ENCODE measurements at places on chromosomes 4 and X.
A peak's percentile ranks its signal among the peaks of the same experiment; 100 is the strongest.

- DNase-seq: no peak
These were observed 3.0 kb downstream of the ASB5 start for GRCh38 chr4:176266026-176266425.

DNA sequence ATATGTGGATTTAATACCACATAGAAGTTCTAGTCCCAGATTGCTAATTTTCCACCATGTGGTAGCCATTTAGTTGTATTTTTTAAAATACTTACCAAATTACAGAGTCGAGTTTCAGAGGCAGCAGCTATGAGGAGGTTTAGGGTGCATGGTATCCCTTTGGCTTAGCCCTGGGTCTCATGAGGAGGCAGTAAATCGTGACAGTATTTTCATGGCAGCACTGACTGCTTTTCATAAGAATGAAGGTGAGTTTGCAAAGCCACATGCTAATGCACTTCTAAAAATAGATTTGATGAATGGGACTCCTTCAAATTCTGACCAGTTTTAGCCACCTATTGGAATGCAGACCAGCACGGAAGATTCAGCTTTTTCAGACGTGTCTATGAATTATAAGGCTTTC is 114.0 kb upstream of the FRG1 start:
- DNase-seq: no peak

GRCh38 chr4:53923921-53924320 is 140.5 kb downstream of the CHIC2 start:
- no peak for DNase-seq

GRCh38 chrX:151997539-151997938 is 23.1 kb upstream of the GABRE start:
- no peak for DNase-seq

DNA sequence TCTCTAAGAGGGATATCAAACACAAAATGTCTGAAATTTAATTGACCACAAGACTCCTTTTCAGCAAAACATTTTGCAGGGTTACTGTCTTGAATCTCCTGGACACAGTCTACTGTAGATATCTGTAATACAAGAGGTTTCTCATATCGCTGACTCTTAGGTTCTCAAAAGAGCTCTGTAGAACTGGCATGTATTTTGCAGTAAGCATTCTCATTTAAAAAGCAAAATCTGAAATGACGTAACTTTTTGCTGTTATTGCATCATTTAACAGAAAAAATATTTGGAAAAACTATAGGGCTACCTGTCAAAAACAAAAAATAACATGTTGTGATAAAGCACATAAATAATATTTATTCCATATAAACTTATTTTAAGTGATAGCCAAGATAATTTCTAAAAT is 114.2 kb downstream of the CDS1 start:
- no peak for DNase-seq

- peak; percentile 21 for DNase-seq
These were observed 679.9 kb downstream of the RPA4 start for GRCh38 chrX:97563531-97564133.

- DNase-seq: peak; percentile 49
These were observed 7.2 kb upstream of the NEUROG2 start for GRCh38 chr4:112523008-112523721.

DNA sequence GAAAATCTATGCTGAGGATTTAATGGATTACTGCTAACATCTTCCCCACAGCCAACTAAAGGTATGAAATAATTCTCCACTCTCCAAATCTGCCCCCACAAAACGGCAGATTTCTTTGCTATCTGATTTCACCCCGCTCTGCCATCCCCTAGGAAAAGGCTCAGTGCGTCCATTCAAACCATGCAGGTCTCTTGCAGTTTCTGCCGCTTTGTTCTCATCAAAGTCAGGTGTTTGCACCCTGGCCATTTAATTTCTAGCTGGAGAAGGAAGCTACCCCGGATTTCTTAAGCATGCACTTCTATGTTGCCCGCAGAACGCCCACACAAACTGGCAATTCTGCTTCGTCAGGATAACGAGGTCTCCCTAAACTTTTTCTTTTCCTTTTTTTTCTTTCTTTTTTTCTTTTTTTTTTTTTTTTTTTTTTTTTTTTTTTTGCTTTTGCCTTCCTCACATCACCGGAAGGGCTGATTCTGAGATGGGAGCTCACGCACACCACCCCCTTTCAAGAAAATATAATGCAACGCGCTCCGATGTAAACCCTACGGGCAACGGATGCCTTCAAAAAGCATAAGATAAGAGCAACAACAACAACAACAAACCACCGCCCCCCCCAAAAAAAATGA is 3.3 kb downstream of the NLGN4X start:
- no peak for DNase-seq

DNA sequence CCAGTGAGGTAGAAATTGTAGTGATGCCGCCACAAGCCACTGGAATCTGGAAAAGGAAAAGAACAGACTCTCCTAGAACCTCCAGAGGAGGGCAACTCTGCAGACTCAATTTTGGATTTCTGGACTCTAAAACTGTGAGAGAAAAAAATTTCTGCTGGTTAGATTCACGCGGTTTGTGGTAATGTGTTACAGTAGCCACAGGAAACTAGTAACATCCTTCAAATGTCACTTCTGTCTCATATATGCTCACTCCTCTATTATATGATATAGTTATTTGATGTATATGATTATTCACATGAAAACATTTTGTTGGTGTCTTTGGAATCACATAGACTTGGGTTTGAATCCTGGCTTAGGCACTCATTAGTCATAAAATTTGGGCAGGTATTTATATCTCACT is 18.8 kb downstream of the LDOC1 start:
- no peak for DNase-seq

DNA sequence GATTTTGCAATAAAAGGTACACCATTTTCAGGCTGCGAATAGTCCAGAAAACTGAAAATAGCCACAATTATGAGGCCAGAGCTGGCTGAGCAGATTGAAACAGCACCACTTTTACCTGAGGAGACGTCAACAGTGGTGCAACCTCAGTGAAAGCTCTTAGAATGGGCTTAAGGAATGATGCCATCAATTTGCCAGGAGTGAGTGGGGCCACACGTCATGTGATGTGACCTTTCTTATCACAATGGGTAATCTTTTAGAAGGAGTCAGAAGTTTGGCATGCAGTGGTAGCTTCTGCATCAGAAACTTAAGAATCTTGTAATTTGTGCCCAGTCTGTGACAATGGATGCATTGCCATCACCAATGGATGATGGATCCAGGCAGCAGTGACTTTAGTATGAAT is 27.6 kb downstream of the ZNF81 start:
- no peak for DNase-seq

DNA sequence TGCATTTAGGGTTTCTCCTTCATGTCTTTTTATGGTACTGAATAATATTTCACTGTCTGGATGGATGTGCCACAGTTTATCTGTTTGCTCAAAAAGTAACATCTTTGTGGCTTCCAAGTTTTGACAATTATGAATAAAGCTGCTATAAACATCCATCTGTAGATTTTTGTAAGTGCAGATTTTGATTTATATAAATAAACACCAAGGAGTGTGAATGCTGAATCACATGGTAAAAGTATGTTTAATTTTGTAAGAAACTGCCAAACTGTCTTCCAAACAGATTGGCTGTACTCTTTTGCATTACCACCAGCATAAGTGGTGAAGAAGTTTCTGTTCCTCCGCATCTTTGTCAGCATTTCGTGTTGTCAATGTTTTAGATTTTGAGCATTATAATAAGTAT is 158.7 kb upstream of the GIMD1 start:
- DNase-seq: no peak

DNA sequence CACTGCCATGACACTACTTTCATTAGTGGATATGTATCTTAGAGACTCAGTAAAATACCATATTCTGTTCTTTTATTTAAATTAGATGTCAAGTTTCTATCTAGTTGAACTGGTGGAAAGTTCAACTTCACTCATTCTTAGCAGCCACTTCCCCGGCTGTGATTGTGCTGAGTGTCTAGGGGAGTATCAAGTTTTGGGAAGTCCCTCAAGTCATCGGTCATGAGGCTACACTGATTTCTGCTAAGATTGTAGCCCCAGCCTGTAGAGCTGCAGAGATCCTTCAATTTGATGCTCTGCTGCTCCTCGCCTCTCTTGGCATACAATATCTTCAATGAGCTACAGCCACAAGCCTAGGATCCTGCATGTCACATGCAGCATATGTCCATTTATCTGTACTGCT is 53.9 kb downstream of the DMP1 start:
- no peak for DNase-seq

DNA sequence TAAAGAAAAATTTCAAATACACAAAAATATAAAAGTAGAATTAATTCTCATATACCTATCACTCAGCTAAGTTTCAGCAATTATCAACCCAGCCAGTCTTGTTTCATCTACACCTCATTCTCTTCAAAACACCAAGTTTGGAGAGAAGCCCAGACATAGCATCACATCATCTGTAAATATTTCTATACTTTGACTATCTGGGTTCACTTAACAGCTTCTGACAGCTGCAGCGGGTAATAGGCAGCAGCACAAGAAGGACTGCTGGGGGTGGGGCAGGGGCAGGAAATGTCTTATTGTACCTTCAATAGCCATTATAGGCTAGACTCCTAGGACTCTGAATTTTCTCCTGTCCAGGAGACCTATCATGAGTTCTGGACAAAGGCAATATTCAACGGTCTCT is 54.1 kb downstream of the PHF8 start:
- DNase-seq: no peak

DNA sequence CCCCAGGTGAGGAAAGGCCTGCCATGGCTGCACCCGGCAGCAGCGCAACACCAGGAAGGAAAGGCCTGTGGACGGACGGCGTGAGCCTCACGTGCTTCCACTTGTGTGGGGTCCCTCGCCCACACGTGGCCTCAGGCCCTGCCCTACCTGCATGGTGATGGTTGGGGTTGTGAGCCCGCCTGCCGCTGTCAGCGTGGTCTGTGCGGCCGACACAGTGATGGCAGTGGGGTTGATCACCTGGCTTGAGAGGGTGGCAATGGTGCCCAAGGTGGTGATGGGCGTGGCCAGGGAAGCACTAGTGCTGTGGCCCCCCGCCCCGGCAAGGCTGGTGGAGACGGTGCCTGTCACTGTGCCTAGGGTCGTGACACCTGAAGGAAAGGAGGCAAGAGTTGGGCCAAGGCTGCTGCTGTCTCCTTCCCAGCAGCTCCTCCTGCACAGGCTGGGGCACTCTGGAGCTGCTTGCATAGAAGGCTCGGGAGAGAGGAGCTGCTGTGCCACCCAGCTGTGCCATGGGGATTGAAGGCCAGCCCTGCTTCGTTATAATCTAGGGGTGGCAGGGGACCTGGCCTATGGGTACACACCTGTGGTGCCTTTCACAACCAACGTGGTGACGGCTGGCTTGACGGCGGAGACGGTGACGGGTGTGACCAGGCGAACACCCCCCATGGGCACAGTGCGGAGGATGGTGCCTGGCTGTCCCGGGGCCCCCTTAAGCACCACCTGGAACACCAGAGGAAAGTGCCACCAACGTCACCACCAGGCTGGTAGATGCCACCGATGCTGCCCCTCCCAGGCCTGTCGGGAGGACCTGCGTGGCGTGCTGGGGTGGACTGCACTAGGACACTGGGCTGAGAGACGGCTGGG is 11.8 kb upstream of the RENBP start:
- DNase-seq: no peak

- DNase-seq: no peak
These were observed 40.7 kb upstream of the FAM9A start for GRCh38 chrX:8841911-8842310.
